Stimulated activated CD4-positive, alpha-beta T cell treated with anti-CD3 and anti-CD28 coated beads, TNF-alpha, amount 100 ng/mL, for 24 hours (primary cell): ENCODE measurements at places on chromosomes 6 and 20.

DNA sequence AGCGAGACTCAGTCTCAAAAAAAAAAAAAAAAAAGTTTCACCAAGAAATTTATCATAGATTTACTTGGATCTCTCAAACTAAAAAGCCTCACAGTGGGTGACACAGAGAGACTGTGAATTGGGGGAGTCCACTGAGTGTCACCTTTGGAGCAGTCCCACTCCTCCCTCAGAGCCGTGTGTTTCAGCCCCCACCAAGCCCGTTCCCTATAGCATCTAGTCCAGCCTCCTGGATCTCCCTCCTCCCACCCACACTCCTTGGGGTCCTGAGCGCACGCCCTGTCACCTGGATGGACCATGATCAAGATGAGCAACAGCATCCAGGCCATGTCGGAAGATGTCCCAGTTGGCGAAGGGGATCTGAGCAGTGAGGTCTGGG lies 422 bp downstream of the NCR3 start:
- no peak for DNase-seq

DNA sequence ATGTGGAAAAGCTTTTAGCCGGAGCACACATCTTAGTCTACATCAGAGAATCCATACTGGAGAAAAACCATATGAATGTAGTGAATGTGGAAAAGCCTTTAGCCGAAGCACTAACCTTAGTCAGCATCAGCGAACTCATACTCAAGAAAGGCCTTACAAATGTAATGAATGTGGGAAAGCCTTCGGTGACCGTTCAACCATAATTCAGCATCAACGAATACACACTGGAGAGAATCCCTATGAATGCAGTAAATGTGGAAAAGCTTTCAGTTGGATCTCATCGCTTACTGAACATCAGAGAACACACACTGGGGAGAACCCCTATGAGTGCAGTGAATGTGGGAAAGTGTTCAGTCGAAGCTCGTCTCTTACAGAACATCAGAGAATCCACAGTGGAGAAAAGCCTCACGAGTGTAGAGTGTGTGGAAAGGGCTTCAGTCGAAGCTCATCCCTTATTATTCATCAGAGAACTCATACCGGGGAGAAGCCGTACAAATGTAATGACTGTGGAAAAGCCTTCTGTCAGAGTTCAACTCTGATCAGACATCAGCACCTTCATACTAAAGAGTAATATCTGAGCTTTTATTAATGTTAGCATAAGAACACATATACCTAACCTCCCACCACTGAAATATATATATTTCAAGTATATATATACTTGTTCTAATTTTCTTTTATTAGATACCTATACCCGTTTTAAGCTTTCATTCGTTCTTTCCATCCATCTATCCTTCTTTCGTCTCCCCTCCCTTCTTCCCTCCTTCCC lies 12.5 kb downstream of the ZNF391 start:
- DNase-seq, result no peak

DNA sequence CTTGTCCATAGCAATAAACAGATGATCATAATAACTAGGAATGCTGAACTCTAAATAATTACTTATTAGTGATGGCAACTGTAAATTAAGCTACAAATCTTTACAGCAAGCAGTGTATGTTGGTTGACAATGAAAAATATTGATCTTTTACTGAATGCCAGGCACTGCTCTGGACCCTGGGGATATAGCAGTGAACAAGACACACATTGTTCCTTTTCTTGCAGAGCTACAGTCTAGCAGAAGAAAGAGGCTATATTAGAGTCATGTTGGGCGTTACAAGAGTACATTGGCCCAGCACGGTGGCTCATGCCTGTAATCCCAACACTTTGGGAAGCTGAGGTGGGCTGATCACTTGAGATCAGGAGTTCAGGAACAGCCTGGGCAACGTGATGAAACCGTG lies 11.5 kb downstream of the PXT1 start:
- no peak for DNase-seq

GRCh38 chr6:132202574-132202973 lies 198.7 kb downstream of the MOXD1 start:
- no peak for DNase-seq

DNA sequence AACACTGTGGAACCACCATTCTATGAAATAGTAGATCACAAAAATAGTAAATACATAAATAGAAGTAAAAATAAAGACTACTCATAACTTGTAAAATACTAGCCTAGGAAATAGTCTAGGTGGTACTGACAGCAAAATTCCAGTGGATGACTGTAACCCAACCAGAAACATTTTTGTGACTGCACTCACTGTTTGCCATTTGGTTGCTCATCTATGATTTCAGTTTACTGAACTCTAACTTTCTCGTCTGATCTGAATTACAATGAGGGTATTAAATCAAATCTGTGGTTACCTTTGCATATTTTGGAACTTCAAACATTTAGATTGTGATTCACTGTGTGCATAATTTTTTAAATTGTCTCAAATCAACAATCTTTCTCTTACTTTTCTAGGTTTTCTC lies 151.1 kb downstream of the KHDC1L start:
- DNase-seq, result no peak

GRCh38 chr6:30700340-30700739 lies 9.6 kb upstream of the NRM start:
- DNase-seq, result no peak

DNA sequence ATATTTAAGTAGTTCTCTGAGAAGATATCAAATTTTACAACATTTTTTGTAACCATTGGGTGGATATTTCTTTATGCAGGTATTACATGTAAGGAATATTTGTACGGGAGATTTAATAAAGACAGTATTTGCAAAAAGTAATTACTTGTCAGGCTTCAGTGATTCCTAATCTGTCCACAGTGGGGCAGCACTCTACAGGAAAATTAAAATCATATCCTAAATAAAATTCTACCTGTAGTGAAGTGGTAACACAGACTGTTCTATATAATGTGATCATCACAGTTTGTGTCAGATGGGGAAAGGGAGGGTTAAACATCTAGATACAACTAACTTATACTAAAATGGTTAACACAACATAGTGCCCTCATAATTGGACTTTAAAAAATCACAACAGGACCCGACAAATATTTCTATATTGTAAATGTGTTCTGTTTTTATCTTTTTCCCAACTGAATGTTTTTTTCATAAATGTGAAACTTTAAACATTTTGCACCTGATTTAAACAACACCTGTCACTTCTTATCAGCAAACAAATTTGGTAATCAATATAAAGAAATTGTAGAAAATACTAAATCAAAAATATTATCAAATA lies 145.6 kb upstream of the MANEA start:
- peak; percentile 21 for DNase-seq

DNA sequence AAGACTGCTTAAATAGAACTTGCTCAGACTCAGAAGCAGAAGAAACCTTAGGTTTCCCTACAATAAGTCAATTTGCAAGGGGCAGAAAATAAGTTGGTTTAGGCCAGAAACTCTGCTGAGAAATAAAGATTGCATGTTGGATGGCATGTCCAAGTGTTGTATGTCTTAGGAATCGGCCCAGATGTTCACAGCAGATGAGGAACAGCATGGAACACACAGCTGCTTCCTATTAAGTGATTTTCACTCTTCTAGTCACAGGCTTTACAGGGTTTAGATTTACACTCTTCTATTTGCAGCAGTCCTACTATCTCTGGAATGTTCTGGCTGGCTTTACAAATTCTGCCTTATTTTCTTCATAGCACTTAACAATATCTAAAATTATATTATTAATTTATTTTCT lies 3.2 kb downstream of the ZKSCAN4 start:
- no peak for DNase-seq

GRCh38 chr20:20744170-20744725 lies 31.8 kb upstream of the RALGAPA2 start:
- DNase-seq, result no peak

- DNase-seq, result no peak
Observed at GRCh38 chr6:139923964-139924475, 549.6 kb upstream of the CITED2 start.

GRCh38 chr6:70107852-70108629 lies 194.8 kb downstream of the COL9A1 start:
- no peak for DNase-seq

DNA sequence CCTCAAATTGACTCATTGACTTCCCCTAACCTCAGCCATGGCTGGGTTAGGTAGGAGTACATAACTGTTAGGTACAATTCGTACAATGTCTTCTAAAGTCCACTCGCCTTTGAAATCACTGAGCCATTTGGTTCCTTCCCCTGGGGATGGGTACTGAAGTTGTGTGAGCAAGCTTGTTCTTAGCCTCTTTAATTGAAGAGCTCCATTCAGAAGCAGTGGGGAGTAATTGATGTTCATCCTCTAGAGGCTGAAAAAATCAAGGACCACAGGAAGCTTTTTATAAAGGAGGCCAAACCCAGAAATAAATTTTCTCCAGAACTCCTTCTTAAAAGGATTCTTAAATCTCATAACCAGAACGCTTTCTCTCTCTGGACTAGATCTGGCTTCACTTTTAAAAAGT lies 60.6 kb downstream of the ANKS1A start:
- DNase-seq, result no peak

- DNase-seq, result peak; percentile 100
Observed at GRCh38 chr20:35615667-35616464, at the start of gene SPAG4. Gene SPAG4, plus strand, starts transcription at chr20:35615829. Its CDS starts 175 bp downstream, at chr20:35616004.

DNA sequence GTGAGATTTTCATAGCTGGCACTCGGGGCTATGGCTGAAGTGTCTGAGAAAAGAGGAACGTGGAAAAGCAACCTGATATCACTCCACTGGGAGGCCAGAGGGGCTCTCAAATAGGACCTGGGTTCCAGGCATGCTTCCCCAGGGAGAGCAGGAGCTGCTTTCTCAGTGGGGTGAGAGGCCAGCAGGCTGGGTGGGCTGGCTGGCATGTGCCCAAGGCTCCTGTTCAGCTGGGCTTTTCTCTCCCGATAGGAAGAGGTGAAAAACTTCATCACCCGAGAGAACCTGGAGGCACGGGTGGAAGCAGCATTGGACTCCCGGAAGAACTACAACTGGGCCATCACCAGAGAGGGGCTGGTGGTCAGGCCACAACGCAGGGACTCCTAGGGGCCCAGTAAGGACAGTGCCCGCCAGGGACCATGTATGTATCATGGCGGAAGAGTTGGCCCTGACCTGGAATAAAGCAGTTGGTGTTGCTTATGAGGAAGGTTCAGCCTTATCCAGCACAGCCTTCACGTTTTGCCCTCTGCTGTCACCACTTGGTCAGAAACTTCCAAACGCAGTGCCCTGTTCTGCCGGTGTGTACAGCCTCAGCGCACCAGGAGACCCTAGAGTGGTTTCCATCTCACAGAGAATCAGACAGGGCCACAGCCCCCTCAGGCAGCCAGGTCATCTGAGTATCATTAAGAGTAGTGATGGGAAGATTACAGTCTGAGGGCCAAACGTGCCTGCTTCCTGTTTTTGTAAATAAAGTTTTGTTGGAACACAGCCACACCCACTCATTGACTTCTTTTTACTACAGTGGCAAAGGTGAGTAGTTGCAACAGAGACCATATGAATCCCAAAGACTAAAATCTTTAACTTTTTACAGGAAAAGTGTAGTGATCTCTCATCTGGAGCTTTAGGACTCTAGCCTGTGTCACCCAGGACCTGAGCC lies 1.9 kb downstream of the MRPS26 start:
- no peak for DNase-seq

DNA sequence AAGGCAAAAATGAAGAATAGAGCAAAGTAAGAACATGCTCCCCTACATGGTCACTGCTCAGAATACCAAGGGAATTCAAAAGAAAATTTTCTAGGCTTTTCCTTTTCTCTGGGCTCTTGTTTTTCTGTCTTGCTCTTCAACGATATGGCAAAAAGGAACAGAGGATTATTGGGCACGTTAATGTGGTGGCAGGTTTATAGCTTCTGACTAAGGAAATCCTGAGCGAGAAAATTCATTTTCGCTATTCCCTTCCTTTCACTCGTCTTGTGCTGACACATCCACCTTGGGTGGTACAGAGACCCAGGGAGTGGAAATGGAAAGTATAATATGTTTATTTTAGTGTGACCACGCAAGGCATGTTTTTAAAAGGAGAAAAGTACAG lies 132.8 kb downstream of the TRIM27 start:
- no peak for DNase-seq

DNA sequence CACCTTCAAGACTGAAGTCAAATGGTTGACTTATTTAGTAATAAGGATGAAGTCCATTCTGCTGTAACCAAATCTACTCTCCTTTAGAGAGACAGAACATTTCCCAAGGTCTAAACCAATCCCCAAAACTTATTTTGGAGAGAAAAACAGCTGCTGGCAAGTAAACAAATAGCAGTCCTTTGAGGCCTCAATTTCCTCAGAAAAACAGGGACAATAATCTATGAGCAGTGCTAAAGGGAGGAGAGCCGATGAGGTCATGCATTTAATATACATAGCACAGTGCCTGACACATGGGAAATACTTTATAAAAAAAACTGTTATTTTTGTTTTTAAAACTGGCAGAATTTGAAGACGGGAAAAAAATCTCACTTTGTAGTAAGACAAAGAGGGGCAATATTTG lies 526.0 kb downstream of the EPM2A start:
- DNase-seq, result no peak

DNA sequence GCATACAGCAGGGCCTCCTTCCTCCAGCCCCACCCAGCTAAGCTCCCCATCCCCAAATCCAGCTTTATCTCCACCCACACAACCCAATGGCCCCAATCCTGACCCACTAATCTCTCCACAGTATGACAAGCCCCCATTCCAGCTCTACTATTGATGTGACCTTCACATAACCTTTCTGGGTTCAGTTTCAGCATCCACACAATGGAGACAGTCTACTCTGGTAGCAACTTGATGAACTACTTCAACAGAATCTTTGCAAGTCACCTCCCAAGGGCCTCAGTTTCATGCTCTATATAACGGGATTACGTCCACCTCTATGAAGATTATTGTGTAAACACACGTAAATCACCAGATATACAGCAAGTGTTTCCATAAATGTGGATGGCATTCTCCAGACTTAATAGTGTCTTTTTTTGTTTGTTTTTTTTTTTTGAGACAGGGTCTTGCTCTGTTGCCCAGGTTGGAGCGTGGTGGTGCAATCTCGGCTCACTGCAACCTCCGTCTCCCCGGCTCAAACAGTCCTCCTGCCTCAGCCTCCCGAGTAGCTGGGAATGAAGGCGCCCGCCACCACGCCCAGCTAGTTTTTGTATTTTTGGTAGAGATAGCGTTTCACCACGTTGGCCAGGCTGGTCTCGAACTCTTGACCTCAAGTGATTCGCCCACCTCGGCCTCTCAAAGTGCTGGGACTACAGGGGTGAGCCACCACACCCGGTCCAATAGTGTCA lies 1.4 kb downstream of the AHCY start:
- DNase-seq, result no peak

DNA sequence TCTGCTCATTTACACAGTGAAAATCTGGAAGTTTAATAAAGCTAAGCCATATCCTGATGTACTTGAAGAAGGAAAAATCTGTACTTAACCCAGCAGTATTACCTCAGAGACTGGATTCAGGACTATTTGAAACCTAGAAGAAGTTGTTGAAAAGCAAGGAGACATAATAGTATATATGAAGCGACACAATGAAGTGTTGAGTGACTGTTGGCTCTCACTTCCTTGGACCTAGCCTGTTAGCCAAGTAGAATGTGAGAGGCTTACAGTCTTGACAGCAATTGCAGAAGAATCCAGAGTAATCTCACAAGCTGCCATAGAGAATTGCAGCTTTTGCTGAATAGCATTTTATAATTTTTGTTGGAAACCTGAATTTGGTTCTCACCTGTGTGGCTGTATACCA lies 26.7 kb downstream of the SMAP1 start:
- no peak for DNase-seq

- no peak for DNase-seq
Observed at GRCh38 chr6:100454551-100455229, 10.0 kb downstream of the SIM1 start.

- DNase-seq, result no peak
Observed at GRCh38 chr20:24647713-24648112, 178.3 kb downstream of the SYNDIG1 start.

GRCh38 chr6:32666420-32667300 lies at the start of gene HLA-DQB1:
Gene HLA-DQB1, minus strand, starts transcription at chr6:32666657. Its CDS starts 50 bp downstream, at chr6:32666607.
- no peak for DNase-seq

GRCh38 chr20:53642196-53643030 lies 48.8 kb upstream of the ZNF217 start:
- no peak for DNase-seq
